Activated CD4-positive, alpha-beta T cell treated with anti-CD3 and anti-CD28 coated beads for 24 hours (primary cell): ENCODE measurements at places on chromosomes 6 and 20.

GRCh38 chr20:63074182-63074581 lies 67.4 kb upstream of the BHLHE23 start:
- DNase-seq: no peak

- no peak for DNase-seq
These were observed 197.7 kb downstream of the KCNQ5 start for GRCh38 chr6:72819609-72820008.

- DNase-seq: no peak
These were observed 3.2 kb upstream of the ARMC12 start for GRCh38 chr6:35733633-35734032.

DNA sequence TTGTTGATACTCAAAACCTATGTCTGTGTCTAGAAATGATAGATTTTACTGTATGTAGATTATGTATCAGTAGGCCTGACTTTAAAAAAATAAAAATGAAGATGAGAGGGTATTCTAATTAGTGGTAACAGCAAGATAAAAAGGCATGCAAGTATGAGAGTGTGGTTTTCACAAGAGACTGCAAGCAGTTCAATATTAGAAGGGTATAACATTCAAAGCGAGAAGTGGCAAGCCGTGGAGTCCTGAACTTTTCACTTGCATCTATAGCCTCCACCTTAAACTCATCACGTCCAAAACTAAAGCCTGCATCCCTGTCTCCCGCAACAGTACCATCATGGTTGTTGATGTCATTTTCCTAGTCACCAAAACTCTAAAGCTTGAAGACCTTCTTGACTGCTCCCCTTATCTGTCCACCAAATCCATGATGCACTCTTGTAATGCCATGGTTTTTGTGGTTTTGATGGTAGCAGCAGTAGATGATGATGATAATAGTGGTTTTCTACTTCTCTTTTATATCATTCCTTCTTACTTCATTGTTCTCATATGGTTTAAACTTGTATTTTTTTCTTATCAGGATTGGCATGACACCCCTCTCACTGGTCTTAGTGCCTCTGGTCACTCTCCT lies 9.2 kb upstream of the CGA start:
- DNase-seq: no peak

- DNase-seq: no peak
These were observed 101.6 kb upstream of the CARMIL1 start for GRCh38 chr6:25177500-25178028.

DNA sequence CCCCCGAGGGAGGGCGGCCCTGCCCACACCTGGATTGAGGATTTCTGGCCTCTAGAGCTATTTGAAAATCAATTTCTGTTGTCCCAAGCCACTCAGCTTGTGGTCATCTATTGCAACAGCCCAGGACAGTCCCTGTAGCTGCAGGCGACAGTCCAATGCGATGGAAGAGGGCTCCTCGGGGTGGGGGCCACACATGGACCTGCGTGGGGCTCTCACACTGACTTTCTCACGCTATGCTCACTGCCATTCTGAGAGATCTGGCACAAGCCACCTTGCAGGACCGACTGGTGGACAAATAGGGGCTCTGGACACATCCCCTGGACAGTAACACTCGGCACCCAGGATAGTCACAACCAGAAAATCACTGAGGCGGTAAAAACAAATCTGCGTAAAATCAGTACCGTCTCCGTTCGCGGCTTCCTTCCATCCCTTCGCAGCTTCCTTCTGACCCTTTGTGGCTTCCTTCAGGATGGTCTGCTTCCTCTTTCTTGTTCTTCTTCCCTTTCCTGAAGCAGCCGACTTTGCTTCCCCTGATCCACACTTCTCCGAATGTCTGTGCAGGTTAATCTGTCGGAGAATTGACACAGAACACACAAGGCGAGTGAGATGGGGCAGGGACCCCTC lies 21.8 kb downstream of the CTCFL start:
- DNase-seq: no peak
